RWPE2 (cell line): ENCODE measurements at places on chromosomes 5 and 9.

DNA sequence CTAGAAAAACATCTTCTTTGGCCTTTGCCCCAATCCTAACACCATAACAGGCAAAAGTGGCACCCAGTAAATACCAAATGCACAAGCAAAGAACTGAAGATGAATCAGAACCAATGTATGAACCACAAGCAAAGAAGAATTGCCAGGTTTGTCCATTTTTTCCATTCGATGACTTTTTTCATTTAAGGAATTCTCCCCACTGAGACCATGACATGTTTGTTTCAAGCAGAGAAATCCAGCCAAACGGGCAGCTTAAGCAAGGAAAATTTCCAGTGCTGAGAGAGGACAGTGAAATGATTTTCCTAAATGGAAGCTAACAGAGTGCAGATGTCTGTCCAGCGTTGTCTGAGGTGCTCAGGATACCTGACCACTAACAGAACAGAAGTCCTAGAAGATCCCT is 203.7 kb downstream of the ADAMTS12 start:
- H3K4me3 ChIP-seq: no peak overlapping the region
- no peaks in the 10 kb centered on the region for H3K27me3 ChIP-seq
- H3K27ac ChIP-seq: no peak overlapping the region
- no peak for DNase-seq

DNA sequence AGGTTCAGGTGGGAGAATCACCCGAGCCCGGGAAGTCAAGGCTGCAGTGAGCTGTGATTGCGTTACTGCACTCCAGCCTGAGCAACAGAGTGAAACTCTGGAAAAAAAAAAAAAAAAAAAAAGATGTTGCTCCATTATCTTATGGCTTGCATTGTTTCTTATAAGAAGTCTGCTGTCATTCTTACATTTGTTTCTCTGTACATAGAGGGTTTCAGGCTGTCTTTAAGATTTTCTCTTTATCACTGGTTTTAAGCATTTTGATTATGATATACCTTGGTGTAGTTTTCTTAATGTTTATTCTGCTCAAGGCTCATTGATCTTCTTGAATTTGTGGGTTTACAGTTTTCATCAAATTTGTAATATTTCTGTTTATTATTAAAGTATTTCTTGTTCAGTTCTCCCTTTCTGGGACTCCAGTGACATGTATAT is 35.2 kb downstream of the MVB12B start:
- H3K27ac ChIP-seq: no peak overlapping the region
- no peaks in the 10 kb centered on the region for H3K27me3 ChIP-seq
- no peak overlapping the region for H3K4me3 ChIP-seq
- H3K36me3 ChIP-seq: peaks cover 9% of the 10 kb centered on the region; the same call in 1 of the 2 replicates
- no peak for DNase-seq
- H3K4me1 ChIP-seq: peaks cover 23% of the 10 kb centered on the region

DNA sequence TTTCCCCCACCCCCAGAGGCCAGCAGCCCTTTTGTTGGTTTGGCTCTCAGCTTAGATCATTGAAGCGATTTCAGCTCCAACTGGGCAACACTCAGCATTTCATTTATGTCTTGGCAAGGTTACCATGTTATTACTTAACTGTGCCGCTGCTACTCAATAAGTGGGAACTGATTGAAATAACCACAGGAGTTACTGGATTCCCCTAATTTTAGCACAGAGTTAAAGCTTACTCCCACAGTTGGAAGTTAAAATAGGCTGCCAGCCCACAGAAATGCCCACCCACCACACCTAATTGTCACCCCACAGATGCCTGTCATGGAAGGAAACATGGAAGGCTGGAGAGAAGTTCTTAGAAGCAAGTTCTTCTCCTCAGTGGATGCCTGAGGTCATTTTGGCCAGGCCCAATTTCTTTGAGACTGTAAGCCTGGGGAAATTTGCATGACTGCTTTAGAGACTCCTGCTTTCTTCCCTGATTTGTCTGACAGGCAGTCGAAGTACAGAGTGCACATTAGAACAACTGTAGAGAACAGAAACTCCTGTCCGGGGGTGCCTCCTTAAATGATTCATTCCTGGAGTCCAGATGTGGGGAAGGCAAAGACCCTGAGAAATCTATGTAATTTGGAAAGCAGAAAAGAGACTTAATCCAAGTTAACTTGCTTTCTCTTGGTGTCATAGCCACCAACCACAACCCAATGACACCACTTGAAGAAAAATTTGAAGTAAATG is 370.0 kb downstream of the ZSWIM6 start:
- H3K4me1 ChIP-seq: no peaks in the 10 kb centered on the region
- no peak overlapping the region for H3K27ac ChIP-seq
- H3K27me3 ChIP-seq: no peaks in the 10 kb centered on the region
- DNase-seq: no peak

GRCh38 chr5:13378091-13378490 is 566.4 kb downstream of the DNAH5 start:
- H3K36me3 ChIP-seq: no peaks in the 10 kb centered on the region
- no peak overlapping the region for H3K4me3 ChIP-seq
- peaks cover 12% of the 10 kb centered on the region for H3K4me1 ChIP-seq
- no peak for DNase-seq
- H3K27ac ChIP-seq: no peak overlapping the region
- H3K27me3 ChIP-seq: no peaks in the 10 kb centered on the region

GRCh38 chr5:118228489-118228888 is 759.9 kb downstream of the DTWD2 start:
- H3K4me1 ChIP-seq: no peaks in the 10 kb centered on the region
- no peak for DNase-seq
- no peaks in the 10 kb centered on the region for H3K36me3 ChIP-seq

DNA sequence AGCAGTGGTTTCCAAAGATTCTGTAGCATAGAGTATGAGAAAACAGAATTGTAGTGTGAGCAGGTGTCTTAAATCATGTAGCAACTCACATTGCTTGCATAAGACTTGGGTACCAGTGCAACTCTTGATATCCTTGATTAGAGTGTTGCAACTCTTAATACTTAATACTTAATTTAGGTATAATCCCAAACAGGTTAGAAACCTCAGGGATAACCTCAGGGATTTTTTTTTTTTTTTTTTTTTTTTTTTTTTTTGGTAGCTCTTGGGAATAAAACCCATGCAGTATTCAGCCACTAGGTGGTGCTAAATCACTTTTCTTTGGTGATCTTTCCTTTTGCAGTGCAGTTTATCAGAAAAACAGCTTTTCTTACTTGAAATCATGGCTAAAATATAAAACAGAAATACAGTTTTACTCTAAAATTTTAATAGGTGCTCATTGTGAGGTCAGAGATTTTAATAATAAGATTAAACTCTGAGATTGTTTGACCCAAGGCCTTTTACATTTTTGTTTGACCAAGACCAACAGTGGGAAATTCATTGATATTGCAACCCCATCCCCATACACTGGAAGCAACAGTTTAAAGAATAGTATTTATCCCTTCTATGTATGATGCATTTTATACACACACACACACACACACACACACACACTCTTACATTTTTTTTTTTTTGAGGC is 55.3 kb downstream of the ERAP1 start:
- H3K36me3 ChIP-seq: peaks cover 100% of the 10 kb centered on the region
- no peak for DNase-seq
- H3K27me3 ChIP-seq: no peaks in the 10 kb centered on the region

- H3K4me3 ChIP-seq: no peak overlapping the region
- H3K36me3 ChIP-seq: no peaks in the 10 kb centered on the region
- no peaks in the 10 kb centered on the region for H3K27me3 ChIP-seq
- DNase-seq: no peak
- H3K27ac ChIP-seq: peak overlapping the region; percentile 97
- H3K4me1 ChIP-seq: peaks cover 21% of the 10 kb centered on the region
These were observed 226.0 kb downstream of the GAS1 start for GRCh38 chr9:86721226-86721781.

- no peaks in the 10 kb centered on the region for H3K36me3 ChIP-seq
- H3K4me3 ChIP-seq: no peak overlapping the region
- no peaks in the 10 kb centered on the region for H3K27me3 ChIP-seq
- H3K27ac ChIP-seq: peak overlapping the region; percentile 78
- no peak for DNase-seq
These were observed 111.5 kb upstream of the EQTN start for GRCh38 chr9:27408482-27408881.

DNA sequence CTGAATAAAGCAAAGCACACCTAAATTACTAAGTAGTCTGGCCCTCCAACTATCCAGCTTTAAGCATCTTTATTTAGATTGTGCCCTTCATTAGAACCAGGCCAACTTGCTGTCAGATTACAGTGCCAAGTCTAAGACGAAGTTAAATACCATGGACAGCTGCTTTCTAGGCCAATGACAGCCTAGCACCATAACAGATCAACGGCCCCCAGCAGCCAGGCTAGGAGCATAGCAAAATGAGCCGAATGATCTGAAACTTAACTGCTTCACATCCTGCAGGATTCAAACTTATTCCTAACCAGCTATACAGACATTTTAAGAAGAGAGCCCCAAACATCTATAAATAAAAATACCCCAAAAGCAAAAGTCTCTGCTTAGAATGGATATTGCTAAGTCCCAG is 6.8 kb downstream of the SLC24A2 start:
- no peak overlapping the region for H3K4me3 ChIP-seq
- H3K27ac ChIP-seq: no peak overlapping the region
- no peaks in the 10 kb centered on the region for H3K4me1 ChIP-seq
- H3K36me3 ChIP-seq: no peaks in the 10 kb centered on the region
- H3K27me3 ChIP-seq: peaks cover 22% of the 10 kb centered on the region

DNA sequence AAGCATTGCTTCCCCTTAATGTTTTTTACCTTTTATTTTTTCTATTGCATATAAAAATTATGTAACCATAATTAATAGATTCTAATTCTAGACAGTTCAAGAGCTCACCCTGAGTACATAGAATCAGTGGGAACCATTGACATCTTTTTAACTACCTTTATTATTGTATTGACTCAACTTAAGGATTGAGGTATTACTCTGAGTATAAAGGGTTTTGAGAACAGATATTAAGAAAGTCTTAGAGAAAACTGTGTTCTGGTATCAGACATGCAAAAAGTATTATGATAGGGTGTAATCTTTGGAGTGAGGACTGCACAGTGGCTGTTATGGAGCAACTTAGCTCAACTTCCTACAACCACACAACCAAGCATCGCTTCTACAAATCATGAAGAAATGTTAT is 8.9 kb downstream of the SPEF2 start:
- no peaks in the 10 kb centered on the region for H3K27me3 ChIP-seq
- no peaks in the 10 kb centered on the region for H3K4me1 ChIP-seq
- H3K27ac ChIP-seq: no peak overlapping the region
- DNase-seq: no peak
- no peak overlapping the region for H3K4me3 ChIP-seq
- no peaks in the 10 kb centered on the region; the same call in 1 of the 2 replicates for H3K36me3 ChIP-seq

DNA sequence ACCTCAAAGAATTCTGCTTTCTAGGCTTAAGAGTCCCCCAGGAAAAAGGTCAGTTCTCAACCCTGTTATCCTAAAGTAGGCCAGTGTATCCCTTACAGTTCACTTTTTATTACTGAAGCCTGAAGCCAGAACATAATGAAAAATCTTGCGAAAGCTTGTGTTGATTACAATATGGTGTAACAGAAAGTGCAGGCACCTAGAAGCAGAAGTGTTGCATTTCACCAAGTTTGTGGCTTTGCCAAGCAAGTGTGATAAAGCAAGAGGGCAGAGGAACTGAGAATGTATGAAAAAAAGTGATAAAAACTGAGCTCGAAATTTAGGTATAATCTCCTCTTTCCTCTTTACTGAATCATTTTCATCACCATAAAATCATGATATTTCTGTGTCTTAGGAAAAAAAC is 26.2 kb downstream of the AGTPBP1 start:
- H3K4me3 ChIP-seq: no peak overlapping the region
- no peaks in the 10 kb centered on the region for H3K36me3 ChIP-seq
- H3K27ac ChIP-seq: no peak overlapping the region
- no peaks in the 10 kb centered on the region for H3K4me1 ChIP-seq
- no peaks in the 10 kb centered on the region for H3K27me3 ChIP-seq

DNA sequence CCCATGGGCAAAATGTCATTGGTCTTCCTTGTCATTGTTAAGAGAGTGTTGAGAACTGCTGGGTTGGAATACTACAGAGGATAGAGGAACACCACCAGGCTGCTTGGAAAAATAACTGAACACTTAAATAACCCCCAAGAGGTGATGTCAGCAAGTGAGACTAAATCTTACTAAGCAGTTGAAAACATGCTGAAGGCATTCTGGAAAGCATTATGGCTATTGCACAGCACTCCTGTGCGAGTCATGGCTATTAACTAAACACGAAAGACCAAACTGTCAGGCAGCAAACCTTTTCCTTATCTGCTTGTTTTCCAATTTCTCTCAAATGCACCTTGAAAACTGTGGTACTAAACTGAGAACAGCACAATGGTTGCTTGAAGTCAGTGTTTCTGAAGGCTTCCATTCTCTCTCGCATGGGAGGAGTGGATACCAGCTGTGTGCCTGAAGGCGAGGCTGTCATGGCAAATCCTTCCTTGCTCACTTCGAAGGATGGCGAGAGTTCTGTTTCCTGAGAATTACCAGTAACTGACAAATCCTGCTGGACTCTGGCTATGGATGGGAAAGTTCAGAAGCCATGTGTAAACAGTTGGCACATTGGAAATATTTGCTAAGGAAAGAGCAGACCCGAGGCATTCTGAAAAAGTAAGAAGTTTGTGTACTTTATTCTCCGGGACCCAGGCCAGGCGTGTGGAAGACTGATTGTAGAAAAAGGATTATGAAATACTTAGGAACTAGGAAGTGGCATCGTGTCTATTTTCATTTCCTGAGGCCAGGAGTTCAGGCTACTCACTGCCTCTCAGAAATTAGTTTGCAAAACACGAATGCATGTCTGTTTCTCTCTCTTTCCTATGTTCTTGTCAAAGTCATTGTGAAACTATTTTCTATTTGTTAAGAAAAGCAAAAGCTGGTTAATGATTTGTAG is 182.1 kb downstream of the DMRT2 start:
- no peak for DNase-seq
- H3K36me3 ChIP-seq: no peaks in the 10 kb centered on the region
- H3K4me3 ChIP-seq: no peak overlapping the region
- peak overlapping the region; percentile 84 for H3K27ac ChIP-seq
- H3K4me1 ChIP-seq: peaks cover 32% of the 10 kb centered on the region

- DNase-seq: no peak
- peak overlapping the region; percentile 97 for H3K4me3 ChIP-seq
- H3K27me3 ChIP-seq: no peaks in the 10 kb centered on the region
- H3K27ac ChIP-seq: peak overlapping the region; percentile 39
- peaks cover 6% of the 10 kb centered on the region for H3K4me1 ChIP-seq
These were observed 291.0 kb downstream of the DOCK8 start for GRCh38 chr9:505741-506059.

DNA sequence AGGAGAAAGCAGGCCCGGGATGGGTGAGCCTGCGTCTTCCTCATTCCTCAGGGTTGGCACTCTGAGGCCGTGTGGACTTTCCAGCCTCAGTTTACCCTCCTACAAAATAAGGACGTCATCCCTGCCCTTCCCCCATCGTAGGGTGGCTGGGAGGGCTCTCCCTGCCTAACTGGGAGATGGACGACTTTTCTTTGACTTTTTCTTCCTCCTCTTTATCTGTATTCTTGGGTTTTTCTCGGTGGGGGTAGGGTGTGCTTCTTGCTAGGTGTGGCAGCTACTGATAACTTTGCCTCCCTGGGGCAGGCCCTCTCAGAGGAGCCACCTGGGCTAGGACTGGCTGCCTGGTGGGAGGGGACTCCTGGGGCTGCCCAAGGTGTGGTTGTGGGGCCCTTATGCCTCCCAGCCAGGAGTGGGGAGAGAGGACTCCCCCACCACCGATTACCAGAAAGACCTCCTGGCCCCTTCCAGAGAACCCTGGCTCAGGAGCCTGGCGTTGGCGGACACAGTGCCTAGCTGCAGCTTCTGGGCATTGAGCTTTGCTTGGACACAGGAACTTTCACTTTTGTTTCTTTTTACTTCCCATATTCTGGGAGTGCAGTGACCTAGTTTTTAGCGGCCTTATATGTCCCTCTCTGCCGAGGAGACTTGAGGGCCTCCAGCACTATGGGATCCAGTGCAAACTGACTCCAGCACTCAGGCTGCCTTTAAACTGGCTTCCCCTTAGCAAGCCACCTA is 6.1 kb downstream of the GLIPR2 start:
- no peaks in the 10 kb centered on the region for H3K36me3 ChIP-seq
- H3K27ac ChIP-seq: no peak overlapping the region
- no peak for DNase-seq
- H3K4me3 ChIP-seq: no peak overlapping the region
- no peaks in the 10 kb centered on the region for H3K27me3 ChIP-seq
- H3K4me1 ChIP-seq: no peaks in the 10 kb centered on the region
